Stimulated activated CD8-positive, alpha-beta memory T cell treated with anti-CD3 and anti-CD28 coated beads, Interleukin-4, amount 100 ng/mL, for 4 hours (primary cell): ENCODE measurements at places on chromosomes 7 and 10.

- DNase-seq, result no peak
Measured at GRCh38 chr7:18906901-18907300, 210.5 kb downstream of the TWIST1 start.

DNA sequence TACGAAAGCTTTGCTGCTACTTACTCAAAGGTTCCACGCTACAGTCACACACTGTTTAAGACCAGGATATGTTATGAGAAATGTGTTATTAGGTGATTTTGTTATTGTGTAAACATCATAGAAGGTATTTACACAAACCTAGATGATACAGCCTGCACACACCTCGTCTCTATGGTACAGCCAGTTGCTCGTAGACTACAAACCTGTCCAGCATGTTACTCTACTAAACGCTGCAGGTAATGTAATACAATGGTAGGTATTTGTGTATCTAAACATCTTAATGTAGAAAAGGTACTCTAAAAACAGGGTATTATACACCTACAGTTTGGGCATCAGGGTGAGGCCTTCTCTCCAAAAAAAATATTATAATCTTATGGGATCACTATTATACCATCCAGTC, 181.2 kb downstream of the MYOF start:
- DNase-seq, result no peak

DNA sequence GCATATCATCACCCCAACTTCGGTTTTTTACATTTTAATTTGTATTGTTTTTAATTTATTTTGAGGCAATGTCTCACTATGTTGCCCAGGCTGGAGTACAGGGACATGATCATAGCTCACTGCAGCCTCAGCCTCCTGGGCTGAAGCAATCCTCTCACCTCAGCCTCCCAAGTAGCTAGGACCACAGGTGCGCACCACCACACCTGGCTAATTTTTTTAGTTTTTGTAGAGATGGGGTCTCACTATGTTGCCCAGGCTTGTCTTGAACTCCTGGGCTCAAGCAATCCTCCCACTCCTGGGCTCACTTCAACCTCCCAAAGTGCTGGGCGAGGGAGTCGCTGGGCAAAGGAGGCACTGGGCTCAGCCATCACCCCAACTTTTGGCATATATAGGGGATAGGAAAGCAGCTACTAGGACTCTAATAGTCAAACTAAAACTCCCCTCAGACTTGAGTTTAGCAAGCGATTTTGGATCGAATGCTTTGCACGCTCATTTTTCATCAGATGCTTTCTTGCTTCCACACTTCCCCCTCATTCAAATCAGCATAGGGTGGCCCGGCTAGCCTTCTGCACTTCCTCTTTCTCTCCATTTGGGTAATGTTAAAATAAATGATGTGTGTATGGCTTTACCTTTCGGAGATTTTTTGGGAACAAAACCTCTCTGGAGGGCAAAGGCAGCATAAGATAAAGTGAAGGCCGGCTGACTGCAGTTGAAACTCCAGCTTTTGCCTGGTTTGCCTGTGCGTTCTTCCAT, 20.8 kb upstream of the NMT2 start:
- no peak for DNase-seq

DNA sequence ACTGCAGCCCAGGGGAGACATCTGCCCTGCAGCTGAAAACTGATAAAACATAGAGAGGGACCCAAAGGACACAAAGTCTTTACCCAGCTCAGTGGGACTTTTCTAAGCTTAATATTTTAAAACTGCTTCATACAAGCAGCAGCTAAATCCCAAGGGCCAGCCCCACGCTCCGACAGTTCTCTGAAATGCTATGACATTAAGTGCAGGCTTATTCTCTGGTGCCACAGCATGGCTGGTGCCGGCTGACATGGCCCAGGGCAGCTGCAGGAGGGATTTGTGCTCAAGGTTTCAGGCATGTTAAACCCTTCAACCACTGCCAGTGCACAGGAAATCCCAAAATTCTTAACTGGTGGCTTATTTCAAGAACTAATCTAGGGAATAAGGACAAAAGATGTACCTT, 170.9 kb downstream of the PARD3 start:
- DNase-seq, result no peak

- DNase-seq, result no peak
Measured at GRCh38 chr10:86252556-86252955, 114.0 kb downstream of the GRID1 start.

DNA sequence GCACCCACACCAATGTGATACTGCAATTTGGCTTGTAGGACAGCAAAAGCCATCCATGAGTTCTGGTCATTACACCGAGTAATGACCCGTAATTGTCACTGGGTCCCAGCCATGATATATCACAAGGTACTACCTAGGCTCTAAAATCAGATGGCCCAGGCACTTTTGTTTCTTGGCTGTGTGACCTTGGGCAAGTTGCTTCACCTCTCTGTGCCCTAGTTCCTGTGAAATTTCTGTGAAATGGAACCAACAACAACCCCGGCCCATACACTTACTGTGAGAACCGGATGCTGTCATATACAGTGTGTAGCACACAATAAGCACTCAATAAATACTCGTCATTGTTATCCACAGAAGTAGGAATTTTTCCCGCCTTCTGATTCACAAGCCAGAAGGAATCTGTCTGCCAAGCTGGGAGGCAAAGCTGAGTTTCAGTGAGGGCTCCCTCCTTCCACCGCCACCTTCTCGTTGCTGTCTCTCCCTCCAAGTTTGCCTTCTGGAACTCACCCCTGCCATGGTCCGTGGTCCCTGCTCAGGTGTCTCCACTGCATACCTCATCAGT, 6.4 kb upstream of the CYTH3 start:
- DNase-seq, result no peak

GRCh38 chr7:1787241-1787640, 117.2 kb downstream of the ELFN1 start:
- no peak for DNase-seq

- no peak for DNase-seq
Measured at GRCh38 chr10:43892062-43892770, 243.5 kb upstream of the ZNF32 start.

GRCh38 chr7:151795168-151795811, 81.6 kb downstream of the PRKAG2 start:
- peak; percentile 57 for DNase-seq

DNA sequence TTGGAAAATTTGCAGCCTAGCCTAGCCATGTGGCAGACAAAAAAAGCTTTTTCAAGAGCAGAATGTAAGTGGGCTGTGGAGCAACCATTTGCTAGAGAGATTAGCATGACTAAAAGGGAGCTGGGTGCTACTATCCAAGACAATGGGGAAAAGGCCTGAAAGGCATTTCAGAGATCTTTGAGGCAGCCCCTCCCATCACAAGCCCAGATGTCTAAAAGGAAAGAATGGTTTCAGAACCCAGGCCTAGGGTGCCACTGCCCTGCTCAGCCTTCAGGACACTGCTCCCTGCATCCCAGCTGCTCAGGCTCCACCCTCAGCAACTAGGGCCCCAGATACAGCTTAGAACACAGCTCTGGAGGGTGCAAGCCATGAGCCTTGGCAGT, 24.7 kb downstream of the PNLIPRP3 start:
- DNase-seq, result no peak

GRCh38 chr7:143279186-143280098, 5.3 kb upstream of the TMEM139 start:
- DNase-seq, result no peak

DNA sequence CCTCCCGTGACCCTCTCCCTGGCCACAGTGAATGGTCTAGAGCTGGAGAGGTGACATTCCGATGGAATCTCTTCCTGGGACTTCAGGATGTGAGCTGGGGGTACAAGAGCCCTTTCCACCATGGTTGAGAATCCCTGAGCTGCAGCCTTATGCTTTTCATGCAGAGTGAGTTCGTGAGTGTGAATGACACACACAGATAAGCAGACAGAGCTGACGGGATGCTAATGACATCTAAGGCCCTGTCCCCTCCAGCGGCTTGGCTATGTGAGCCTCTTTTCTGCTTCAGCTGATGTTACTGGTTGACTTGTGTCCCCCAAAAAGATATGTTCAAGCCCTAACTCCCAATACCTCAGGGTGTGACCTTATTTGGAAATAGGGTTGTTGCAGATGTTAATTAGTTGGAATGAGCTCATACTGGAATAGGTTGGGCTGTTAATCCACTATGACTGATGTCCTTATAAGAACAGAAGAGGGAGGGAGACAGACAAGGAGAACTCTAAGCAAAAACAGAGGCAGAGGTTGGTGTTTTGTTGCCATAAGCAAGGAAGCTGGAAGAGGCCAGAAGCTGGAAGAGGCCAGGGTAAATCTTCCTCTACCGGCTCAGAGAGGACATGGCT, 111.1 kb upstream of the AFAP1L2 start:
- no peak for DNase-seq

- no peak for DNase-seq
Measured at GRCh38 chr10:130802301-130802700, 509.2 kb downstream of the TCERG1L start.

GRCh38 chr10:65265451-65265954, 1660.3 kb upstream of the LRRTM3 start:
- DNase-seq, result no peak

- DNase-seq, result no peak
Measured at GRCh38 chr10:111082102-111082975, 5.5 kb downstream of the ADRA2A start.

DNA sequence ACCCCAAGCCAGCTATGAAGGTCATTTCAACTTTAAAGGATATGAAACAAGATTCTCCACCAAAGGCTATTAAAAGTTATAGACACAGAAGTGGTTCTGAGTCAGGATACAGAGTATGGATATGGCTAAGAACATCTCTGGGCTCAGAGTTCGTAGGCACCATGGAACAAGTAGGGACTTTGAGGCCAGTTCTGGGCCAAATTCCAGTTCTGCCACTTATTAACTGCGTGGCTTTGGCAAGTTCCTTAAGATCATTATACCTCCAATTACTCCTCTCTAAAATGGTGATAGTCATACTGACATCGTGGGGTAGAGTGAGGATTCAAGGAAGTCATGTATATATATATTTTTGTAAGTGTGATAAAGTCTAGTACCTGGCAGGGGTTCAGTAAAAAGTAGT, 105.8 kb upstream of the NFE2L3 start:
- no peak for DNase-seq

- no peak for DNase-seq
Measured at GRCh38 chr10:46289209-46289810, 2.5 kb downstream of the ANTXRL start.

GRCh38 chr10:119375574-119376272, 166.8 kb downstream of the RGS10 start:
- no peak for DNase-seq

- no peak for DNase-seq
Measured at GRCh38 chr10:30784524-30784896, 155.0 kb upstream of the LYZL2 start.

DNA sequence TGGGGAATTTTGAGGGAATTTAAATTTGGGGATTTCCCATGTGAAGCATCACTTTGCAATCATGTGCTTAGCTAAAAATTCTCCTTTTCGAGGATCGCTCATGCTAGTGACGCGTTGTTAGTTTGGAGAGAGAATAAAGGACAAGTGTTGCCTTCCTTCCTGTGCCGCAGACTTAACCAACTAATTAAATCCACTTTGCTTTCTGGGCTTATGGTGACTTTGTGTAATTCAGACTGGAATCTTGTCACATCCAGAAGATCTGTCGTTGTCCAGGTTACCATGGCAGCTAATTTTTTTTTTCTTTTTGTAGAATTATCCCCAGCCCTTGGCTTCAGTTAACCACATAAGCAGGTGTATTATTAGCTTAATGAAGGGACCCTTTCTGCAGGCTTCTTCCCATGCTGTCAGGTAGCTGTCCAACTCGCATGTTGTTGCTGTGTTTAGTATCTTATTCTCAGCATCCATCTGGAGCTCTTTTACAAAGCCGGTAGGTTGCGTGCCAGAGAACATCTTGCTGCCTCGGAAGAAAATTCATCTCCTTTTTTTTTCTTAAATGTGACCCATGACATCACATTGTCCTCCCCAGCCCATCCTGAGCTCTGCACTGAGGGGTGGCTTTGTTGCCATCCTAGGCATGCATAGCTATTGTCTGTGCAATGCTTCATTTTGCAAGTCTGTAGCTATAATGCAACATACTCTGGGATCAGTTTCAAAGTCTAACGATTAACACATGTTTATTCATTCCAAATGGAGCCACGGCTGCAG, 47.2 kb upstream of the NRP1 start:
- no peak for DNase-seq

DNA sequence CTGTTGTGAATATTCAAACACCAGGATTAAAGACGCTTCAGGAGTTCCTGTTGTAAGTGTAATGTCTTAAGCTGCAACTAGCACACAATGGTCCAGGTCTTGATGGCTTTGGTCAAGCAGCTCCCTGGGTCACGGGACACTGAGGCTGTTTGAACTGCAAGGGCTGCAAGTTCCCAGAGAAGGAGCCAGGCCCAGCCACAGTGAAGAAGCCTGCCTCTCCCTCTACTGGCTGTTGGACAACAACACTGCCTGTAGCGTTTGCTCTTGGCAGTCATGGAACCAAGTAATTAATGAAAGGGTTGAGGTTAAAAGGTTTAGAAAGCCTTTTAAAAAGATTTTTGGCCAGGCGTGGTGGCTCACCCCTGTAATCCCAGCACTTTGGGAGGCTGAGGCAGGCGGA, 31.9 kb upstream of the GUSB start:
- DNase-seq, result no peak

- no peak for DNase-seq
Measured at GRCh38 chr7:22861576-22861975, 38.9 kb upstream of the TOMM7 start.

GRCh38 chr7:99046722-99047121, 97.2 kb downstream of the SMURF1 start:
- no peak for DNase-seq

GRCh38 chr7:100376066-100376465, 2.8 kb downstream of the PILRA start:
- DNase-seq, result no peak

GRCh38 chr10:112663234-112664125, 216.5 kb downstream of the VTI1A start:
- no peak for DNase-seq

DNA sequence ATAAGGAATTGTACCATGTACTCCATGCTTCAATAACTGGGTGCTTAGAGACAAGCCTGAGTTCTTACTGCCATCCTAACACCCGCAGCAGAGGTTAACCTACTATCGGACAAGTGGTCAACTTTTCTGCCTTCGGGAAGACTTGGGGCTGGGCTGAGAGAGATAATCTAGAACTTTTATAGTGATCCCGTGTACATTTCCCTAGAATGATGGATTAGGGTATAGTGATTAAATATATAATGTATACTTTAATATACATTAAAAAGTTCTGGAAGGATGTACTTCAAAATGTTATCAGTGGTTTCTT, 12.2 kb upstream of the HNRNPF start:
- DNase-seq, result no peak

DNA sequence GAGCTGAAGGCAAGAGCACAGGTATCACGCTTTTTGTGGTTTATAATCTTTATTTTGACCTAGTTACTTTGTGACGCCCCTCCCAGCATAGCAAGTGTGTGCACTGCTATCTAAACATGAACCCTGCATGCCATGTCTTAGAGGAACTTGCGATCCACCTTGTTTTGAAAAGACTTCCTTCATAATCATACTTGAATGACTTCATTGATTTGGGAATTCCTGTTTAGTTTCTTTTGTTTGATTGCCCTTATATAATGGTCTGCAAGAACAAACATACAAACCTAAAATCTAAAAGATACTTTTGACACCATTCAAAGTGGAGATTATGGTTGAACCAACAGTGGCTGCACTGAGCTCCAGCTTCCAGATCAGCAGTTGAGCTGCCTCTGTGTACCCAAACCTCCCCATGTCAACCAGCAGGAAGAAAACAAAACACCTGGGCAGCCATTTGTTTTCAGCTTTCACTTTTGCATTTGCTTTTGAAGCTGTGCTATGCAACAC, 132.6 kb downstream of the CELF2 start:
- DNase-seq, result no peak
